Breast epithelium (tissue), 4 donors: ENCODE measurements at places on chromosomes 4 and X.

GRCh38 chr4:148901075-148901705 is 459.0 kb upstream of the NR3C2 start:
- no peak for DNase-seq

GRCh38 chr4:71221510-71222466 is 117.0 kb upstream of the SLC4A4 start:
- no peak for DNase-seq

DNA sequence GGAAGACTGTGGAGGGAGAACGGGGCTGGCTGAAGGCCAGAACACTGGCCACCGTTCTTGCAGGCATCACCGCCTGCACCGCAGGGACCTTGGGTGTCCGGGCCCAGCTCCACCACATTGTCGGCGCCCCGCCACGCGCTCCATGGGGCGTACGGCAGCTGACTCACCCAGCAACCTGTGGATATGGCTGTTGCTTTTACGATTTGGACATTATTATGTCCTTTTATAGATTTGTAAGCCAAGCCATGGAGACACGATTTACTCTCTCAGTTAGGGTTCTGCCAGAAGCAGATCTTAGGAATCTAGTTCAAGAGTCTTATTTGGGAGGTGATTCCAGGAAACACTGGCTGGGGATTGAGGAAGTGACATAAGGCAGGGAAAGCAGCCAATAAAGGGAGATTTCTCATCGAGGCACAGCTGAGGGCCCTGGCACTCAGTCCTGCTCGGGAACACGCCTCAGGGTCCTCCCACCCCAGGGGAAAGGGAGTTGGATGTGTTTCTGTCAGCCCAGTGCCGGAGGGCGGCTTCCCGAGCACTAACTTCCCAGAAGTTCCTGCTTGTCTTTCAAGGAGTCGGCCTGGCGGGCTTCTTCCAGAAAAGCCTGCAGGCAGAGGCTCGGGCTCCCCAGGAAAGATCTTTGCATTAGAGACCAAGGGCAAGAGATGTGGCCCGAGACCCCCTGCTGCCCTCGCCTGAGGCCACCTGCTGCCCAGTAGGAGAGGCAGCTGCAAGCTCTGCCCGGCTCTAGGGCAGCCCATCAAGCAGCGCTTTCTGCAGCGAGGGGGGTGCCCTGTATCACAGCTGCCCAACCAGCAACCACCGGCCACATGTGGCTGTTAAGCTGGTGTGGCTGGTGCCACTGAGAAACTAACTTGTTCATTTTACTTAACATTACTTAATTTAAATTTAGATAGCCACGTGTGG is 52.9 kb downstream of the CRMP1 start:
- DNase-seq, result no peak

DNA sequence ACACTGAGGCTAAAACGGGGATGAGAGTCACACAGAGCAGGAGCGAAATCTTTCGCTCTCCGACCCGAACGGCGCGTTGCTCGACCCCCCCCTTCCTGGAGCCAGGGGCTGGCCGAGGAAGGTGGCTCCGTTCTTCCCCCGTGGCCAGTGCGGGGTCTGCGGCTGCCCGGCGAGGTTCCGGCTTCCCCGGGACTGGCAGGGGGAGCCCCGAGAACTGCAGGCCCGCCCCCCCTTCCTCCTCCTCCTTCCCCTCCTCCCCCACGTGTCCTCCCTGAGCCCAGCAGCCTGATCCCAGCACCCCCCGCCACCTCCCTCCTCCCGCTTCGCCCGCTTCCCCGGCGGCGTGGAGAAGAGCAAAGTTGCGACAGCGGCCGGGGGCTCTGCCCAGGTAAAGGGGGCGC is 2.4 kb upstream of the BCORL1 start:
- DNase-seq, result no peak

GRCh38 chr4:101022151-101023024 is 324.9 kb downstream of the PPP3CA start:
- DNase-seq, result no peak

DNA sequence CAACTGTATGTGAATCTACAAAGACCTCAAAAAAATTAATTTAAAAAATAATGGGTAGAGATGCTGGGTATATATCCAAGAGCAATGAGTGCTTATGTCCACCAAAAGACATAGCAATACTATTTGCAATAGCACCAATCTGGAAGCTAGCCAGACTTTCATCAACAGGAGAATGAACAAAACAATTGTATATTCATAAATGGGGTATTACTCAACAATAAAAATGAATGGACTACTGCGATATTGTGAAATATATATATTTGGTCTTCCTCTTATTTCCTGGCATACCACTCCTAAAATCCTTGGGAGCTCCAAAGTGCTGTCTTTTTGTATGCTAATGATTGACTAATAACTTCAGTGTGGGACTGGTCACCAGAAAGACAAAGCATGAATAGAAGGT is 77.5 kb downstream of the MSN start:
- no peak for DNase-seq

GRCh38 chr4:105154576-105154975 is 7.9 kb downstream of the TET2 start:
- no peak for DNase-seq

DNA sequence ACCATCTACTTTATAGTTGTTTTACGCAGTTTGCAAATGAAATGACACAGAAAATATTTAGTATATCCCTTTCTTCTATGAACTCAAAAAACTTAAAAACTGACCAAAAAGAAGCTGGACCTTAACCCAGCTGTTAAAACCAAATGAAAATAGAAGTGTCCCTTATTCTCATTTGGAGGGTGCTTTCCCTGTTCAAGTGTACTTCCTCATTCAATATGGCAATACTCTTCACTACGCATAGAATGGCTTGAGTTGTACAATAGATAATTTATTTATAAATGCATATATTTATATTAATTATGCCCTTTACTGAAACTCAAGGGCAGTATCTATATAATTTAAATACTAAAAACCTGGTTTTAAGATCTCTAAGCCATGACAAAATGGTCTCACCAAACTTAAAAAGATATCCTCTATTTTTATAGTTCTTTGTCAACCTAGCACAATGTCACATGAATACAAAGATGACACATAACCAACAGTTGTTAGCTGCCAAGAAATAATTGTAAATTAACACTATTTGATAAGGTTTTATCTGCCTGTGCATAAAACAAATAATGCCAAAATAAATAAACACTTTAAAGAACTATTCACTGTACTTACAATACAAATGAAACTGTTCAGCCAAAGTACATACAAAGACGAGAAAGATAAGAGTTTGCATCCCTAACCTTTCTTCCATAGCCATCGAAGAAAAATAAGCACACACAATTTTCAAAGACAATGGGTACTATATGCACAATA is 25.2 kb downstream of the YTHDC1 start:
- no peak for DNase-seq

GRCh38 chr4:145487631-145488030 is 6.0 kb downstream of the SMAD1 start:
- DNase-seq, result no peak

DNA sequence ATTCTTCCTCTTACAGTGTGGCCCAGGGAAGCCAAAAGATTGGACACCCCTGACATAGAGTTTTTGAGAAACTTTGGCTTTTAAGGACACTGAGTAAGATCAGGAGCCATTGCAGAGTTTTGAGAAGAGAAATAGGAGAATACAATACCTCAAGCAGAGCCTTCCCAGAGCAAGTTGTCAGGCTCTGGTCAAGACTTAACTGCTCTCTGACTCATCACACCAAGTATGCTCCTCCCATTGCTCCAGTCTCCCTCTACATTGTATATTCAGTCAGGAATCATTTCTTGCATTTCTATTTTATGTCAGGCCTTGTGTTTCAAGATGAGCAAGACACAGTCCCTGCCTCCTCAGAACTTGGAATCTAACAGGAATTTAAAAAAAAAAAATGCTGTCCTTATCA is 176.4 kb upstream of the FMR1 start:
- DNase-seq, result no peak

- DNase-seq, result no peak
Measured at GRCh38 chr4:30537456-30537855, 182.7 kb upstream of the PCDH7 start.

DNA sequence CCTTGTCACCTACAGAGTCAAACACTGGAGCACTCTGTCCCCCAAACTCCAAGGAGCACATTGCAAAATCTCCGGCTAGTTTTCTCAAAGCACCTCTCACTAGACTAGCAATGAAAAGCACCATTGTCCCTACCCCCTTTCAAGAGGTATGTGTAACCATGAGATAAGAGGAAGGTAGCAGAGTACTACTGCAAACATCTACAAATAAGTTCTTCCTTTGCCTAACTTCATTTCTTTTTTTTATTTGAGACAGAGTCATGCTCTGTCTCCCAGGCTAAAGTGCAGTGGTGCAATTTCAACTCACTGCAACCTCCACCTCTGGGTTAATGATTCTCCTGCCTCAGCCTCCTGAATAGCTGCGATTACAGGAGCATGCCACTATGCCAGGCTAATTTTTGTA is 17.7 kb downstream of the PPP4R3C start:
- DNase-seq, result no peak
